CD4-positive, alpha-beta memory T cell (primary cell): ENCODE measurements at places on chromosomes 11 and 22. TPM values are rescaled to one million over a fixed set of nuclear protein-coding genes. Genes with fewer than 3 reads are reported as not detected.

DNA sequence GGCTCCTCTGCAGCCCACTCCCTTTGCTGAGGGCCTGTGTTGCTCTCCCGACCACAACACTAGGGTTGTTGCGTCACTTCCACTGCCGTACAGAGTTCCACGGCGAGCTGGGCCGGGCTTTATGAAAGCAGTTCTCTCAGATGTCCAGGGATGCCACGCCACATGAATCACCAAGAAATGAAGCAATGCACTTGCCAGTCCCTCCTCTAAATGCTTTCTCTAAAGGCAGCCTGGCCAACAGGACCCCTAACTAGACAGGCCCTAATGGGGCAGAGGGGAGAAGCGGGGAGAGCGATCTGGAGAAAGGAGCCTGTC, 188.7 kb downstream of the CTTN start:
- no peak for DNase-seq

DNA sequence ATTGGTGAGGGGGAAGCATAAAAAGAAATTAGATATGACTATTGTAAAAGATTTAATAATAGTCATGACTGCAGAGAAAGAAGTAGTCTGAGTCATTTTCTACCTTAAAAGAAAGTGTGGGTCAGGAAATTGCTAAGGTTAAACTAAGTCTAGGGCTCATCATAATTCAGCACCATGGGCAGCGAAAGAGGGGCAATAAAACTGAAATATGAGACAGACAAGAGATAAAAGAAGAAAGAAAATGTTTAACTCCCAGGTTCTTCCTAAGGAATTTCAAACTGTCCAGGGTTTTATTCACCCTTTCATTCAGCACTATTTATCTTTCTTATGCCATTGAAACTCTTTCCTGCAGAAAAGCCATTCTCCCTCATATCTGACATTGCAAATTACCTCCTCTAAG, 114.4 kb upstream of the API5 start:
- DNase-seq: no peak

DNA sequence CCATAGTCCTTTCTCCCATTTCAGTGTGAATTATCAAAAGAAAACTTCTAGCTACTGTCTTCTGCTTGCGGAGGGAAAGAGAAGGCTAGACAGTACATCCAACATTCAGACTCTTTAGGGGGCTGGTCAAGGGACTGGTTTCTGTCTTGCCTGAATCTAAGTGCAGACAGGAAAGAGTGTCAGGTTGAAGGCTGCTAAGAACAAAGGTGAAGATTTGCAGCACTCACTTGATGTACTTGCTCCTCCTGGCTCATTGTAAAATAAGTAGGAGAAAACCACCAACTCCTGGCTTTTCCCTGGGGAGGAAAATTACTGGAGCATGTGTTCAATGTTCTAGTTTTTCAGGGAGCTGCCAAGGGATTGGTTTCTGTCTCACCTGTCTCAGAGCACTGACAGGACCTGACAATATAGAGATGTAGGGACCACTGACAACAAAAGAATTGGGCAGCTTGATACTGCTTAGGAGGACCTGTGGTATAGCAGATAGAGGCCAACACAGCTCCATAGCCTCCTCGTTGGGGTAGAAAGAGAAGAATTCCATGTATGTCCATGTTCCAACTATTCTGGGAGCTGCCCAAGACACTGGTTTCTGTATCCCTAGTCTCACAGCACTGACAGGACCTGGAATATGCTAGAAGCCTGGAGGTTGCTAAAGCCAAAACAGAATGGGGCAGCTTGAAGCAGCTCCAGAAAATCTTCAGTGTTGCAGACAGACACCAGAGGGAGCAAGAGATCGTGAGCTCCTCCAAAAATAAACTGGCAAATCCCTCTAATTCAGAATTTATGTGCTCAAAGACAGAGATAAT, 39.7 kb upstream of the MMP12 start:
- no peak for DNase-seq

GRCh38 chr22:49179175-49179574, 648.5 kb downstream of the BRD1 start:
- DNase-seq: no peak

DNA sequence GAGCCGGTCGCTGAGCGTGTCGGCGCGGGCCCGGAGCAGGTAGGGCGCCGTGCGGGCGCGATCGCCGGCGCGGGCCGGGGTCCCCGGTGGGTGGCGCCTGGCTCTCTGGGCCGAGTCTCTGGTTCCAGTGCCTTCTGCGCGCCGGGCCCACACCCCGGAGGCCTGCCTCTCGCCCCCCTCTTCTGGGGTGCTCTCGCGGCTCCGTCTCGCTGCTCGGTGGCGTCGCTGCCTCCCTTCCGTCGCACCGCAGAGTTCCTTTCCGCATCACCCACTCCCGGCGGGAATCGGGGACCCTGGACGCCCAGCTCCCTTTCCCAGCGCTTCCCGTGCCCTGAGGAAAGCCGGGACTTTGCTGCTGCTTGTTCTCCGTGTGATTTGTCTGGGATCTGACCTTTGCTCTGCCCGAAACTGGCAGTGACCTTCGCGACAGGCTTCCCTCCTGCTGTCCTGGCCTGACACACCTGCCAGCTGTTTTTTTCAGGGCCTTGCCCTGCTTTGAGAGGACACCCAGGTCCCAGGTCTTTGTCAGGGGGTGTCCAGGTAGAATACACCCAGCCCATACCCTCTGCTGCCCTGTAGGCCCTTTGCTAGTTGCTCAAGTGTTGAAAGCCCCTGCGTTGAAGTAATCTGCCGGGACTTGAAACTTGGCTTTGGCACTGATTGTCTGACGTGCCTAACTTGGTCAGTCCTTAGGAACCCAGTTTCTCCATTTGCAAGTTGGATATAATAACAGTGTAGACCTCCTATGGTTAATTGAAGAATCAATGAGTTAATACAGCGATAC, 711 bp downstream of the FDX1 start:
- peak; percentile 43 for DNase-seq

GRCh38 chr11:19209617-19210370, 8.0 kb upstream of the CSRP3 start:
- no peak for DNase-seq

GRCh38 chr11:68804786-68805185, 36.9 kb downstream of the CPT1A start:
- no peak for DNase-seq

- no peak for DNase-seq
These were observed 107.7 kb downstream of the ELP4 start for GRCh38 chr11:31617246-31617645.

GRCh38 chr22:39351689-39352214, 2.0 kb downstream of the SYNGR1 start:
- DNase-seq: no peak

DNA sequence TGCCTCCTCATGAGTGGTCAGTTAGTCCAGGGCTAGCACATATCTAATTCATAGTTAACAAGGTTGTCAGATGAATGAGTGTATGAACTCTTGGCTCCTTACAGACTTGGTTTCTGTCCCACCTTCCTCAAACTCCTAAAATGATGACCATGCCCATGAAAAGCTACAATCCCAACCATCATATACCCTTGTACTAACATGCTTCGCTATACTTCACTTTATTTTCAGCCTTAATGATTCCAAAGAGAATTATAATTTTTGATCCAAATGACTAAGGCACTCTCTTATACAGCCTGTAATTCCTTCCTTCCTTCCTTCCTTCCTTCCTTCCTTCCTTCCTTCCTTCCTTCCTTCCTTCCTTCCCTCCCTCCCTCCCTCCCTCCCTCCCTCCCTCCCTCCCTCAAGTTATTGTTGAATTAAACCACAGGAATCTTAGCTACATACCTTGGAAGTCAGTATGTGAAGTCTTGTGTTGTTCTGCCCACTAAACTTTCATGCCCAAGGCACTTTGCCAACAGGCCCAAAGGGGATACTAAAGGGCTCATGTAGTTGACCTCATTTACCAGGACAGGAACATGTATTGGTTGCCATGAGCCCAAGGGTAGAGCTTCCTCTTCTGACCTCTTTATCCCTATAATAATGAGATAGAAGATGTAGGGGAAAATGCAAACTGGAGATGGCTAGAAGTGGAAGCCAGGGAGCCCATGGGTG, 37.4 kb downstream of the CALCA start:
- DNase-seq: no peak

DNA sequence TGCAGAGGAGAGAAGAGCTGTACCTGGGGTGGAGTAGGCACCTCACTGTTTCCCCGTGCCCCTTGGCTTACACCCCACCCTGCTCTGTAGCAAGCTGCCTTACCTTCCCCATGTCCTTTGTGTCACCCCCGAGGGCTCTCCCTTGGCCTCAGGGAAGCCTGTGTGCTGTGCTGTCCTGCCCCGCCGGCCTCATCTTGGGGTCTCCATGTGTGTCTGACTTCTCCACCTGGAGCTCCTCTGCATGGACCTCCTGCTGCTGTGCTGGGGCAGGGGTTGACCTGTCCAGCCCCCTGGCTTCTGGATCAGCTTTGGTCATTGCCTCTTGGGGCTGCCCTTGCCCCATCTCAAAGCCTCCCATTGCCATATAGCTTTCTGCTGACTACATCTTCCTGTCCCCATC, 59.8 kb downstream of the OSBP2 start:
- no peak for DNase-seq

DNA sequence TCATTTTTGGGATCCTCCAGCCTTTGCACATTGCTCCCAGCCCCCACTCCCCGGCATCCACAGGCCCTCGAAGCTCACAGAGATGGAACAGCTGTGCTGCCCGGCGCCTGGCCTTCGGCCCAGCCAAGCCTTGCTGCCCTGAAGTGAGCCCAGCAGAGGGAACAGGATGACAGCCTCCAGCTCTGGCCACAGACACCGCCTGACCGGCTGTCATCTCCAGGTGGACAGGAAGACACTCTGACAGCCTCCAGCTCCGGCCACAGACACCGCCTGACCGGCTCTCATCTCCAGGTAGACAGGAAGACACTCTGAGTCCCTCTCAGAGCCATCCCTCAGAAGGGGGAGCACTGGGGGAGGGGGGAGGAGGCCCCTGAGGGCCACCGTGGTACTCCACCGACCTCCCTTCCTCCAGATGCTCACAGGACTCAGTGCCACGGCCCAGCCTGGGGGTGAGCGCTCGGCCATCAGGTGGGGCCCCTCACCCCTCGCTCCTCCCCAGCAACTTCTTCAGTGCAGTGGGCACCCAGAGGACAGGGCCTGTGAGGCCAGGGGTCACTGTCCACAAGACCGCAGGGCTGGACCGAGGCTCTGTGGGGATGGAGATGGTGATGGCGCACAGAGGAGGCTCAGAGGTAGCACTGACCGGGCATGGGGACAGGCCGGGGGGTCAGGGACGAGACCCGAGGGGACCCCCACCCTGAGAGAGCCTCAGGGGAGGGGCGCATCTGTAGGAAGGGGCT, 58.6 kb downstream of the BRD1 start:
- no peak for DNase-seq

DNA sequence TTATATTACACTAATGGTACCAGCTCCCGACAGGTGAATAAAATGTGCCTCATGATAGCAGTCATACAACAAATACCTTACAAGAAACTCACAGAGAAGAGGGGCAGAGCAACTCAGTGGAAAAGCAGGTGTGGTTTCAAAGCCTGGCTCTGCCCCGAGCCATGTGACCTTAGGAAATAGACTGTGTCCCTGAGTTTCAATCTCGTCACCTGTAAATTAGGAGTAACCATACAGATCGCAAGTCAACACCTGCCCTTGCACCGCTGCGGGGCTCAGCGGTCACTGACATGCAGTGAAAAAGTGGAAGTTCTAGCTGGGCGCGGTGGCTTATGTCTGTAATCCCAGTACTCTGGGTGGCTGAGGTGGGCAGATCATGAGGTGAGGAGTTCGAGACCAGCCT, 11.9 kb upstream of the MRTFA start:
- no peak for DNase-seq

DNA sequence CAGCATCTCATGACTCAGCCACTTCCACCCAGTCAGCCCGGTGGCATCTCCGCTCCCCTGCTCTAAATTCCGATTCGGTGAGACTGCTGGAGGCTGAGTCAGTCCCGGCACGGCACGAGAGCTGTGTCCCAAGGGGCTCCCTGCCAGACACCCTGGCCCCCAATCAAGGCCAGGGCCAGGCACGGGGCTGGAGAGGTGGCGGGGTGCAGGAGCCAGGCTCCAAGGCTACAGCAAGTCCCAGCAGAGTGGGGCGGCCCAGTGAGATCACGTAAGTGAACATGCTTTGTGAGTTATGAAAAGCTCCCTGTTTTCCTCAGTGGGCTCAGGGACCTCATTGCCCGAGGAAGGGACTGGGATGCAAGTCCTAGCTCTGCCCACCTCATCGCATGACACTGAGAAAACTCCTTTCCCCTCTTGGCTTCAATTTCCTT, 3.0 kb downstream of the C11orf68 start:
- no peak for DNase-seq

DNA sequence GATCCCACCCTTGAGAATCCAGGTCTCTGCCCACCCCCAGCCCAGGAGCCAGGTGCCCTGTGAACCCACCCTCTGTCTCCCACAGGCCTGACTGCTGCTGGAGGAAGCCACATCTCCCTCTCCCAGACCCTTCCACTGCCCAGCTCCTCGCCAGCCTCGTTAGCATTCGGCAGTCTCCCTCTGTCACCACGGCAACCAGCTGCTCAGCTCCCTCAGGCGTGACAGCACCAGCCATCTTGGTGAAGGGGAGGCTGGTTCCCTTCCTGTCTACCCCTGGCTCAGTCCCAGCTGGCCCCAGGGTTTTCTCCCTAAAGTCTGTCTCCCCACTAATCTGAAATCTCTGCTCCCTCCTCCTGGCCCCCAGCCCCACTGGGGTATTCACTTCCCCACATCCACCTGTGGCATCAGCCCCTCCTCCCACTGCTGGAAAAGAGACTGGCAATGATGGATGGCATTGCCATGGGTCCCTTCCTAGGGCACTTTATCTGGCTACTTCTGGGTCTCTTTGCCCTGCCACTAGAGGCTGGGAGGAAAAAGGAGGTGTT, 28.1 kb downstream of the NRXN2 start:
- no peak for DNase-seq

CDC42EP1 gene
- polyA plus RNA-seq: not detected

HSPB2 gene
- not detected for polyA plus RNA-seq

PDHX gene
- 20.4 TPM for polyA plus RNA-seq

ADORA2A gene
- polyA plus RNA-seq: 66.7 TPM

INTS4 gene
- polyA plus RNA-seq: 42.1 TPM

CLDN5 gene
- 0.18 TPM for polyA plus RNA-seq

VSTM5 gene
- not detected for polyA plus RNA-seq

MS4A6A gene
- 2.7 TPM for polyA plus RNA-seq

CAT gene
- 156 TPM for polyA plus RNA-seq

DMC1 gene
- polyA plus RNA-seq: not detected

KIRREL3 gene
- polyA plus RNA-seq: not detected

SMTNL1 gene
- polyA plus RNA-seq: not detected

MYH9 gene
- polyA plus RNA-seq: 476 TPM

CCDC87 gene
- not detected for polyA plus RNA-seq

ACR gene
- not detected for polyA plus RNA-seq

OR2D2 gene
- not detected for polyA plus RNA-seq

DYNC2H1 gene
- polyA plus RNA-seq: 1.1 TPM

RAD9A gene
- polyA plus RNA-seq: 8.3 TPM

TYR gene
- not detected for polyA plus RNA-seq
